ENCODE measurements at places on chromosomes 2 and 18.

DNA sequence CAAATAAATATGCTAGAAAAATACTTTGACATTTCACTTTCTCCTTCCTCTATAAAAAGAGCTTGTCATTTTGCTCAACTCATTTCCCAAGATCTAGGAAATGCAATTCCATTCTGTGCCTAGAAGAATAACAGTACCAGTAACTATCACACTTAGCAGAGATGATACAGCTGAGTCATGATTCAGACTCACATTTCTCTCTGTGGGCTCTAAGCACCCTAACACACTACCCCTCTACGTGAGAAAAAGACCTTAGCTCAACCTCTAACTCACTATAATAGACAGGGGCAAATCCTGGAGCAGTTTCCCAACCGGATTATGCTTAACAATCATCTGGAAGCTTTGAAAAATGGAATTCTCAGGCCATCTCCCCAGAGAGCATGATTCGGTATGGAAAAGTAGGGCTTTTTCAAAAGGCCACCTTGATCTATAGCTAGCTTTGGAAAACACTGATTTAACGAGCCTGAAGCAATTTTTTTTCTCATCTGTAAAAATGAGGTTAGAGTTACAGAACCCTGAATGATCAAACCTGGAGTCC lies 1312.3 kb upstream of the PIK3C3 start:
- DNase-seq, result no peak

DNA sequence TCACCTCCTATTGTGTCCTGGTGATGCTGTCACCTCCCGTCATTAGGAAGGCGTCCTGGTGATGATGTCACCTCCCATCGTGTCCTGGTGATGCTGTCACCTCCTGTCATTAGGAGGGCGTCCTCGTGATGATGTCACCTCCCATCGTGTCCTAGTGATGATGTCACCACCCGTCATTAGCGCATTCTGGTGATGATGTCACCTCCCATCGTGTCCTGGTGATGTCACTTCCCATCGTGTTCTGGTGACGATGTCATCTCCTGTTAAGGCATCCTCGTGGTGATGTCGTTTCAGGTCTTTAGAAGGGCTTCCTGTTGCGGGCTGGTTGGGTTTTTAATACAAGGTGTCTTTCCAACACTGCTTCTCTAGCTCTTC lies 40.7 kb downstream of the CTDP1 start:
- DNase-seq, result no peak

GRCh38 chr2:64260093-64260803 lies 116.0 kb upstream of the PELI1 start:
- DNase-seq, result no peak

GRCh38 chr2:673016-673415 lies 4.2 kb downstream of the TMEM18 start:
- no peak for DNase-seq

GRCh38 chr2:66428986-66429612 lies 5.8 kb upstream of the MEIS1 start:
- no peak for DNase-seq

Data from stimulated activated CD8-positive, alpha-beta memory T cell treated with anti-CD3 and anti-CD28 coated beads, Interleukin-7, amount 100 ng/mL, for 1 hour (primary cell).